ENCODE measurements at places on chromosomes 5 and 9.

DNA sequence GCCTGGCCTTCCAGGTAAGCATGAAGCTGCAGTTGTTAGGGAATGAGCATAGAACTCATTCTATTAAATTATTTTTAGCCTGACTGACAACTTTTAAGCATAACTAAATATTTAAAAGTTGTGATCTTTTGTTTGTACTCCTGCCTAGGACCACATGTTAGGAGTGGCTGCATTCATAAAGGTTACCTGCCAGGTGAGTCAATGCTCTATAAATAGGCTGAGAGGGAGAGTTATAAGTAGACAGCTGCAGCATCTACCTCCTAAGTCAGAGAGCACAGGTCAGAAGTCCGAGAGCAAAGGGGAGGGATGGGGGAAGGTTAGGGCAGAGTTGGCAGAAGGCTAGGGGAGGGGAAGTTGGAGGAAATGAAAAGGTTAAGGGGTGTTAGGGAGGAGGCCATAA lies 292.4 kb upstream of the TLE4 start:
- DNase-seq, result no peak

DNA sequence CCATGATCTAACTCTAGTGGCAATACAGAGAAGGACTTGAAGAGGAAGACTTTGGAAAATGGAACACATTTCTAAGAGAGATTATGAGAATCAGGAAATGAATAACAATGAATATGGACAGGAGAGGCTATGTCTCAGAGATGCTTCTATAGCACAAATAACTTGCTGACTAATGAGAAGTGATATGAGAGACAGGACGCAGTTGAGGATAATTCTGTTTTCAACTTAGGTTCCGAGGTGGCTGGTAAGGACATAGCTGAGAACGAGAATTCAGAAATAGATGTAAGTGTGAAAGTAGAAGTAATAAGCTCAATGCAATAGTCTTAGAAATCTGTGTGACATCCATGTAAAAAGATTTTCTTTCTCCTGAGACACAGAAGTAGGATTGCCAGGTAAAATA lies 358.1 kb upstream of the GRAMD2B start:
- no peak for DNase-seq

- DNase-seq, result no peak
These were observed 1.8 kb downstream of the MARVELD2 start for GRCh38 chr5:69416699-69417098.

- peak; percentile 40 for DNase-seq
These were observed 198.1 kb downstream of the ENC1 start for GRCh38 chr5:74442466-74442865.

- no peak for DNase-seq
These were observed 12.6 kb upstream of the PAX5 start for GRCh38 chr9:37046683-37047082.

- DNase-seq, result no peak
These were observed 61.5 kb upstream of the RNF130 start for GRCh38 chr5:180133060-180133459.

GRCh38 chr9:90773617-90774016 lies 28.0 kb upstream of the SYK start:
- no peak for DNase-seq

DNA sequence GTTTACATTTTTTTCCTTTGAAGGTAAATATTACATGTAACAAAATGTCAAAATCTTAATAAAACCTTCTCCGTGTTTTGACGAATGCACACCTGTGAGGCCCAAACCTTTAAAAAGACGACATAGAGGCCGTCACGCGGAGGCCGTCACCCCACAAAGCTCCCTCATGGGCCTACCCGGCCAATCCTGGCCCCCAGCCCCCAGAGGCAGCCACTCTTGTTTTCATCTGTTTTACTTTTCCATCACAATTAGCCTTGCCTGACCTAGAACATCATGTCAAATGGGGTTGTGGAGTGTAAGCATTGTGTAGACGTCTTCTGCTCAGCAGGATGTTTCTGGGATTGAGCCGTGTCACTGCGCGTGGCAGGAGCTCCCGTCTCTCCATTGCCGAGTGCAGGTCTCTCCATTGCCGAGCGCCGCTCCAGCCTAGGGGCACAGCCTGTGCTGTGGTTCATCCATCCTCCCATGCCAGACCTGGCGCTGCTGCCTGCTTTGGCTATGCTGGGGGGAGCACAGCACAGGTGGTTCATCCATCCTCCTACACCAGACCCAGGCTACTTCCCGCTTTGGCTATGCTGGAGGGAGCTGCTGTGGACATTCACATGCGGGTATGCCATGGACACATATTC lies 52.2 kb upstream of the IRX4 start:
- no peak for DNase-seq

DNA sequence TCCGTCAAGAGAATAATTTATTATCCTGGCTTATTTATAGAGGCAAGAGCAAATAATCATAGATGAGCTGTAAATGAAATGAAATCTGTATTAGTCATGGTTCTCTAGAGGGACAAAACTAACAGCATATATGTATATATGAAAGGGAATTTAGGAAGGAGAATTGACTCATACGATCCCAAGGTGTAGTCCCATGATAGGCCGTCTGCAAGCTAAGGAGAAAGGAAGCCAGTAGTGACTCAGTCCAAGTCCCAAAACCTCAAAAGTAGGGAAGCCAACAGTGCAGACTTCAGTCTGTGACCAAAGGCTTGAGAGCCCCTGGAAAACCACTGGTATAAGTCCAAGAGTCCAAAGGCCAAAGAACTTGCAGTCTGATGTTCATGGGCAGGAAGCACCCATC lies 515.9 kb upstream of the CYLC2 start:
- no peak for DNase-seq

DNA sequence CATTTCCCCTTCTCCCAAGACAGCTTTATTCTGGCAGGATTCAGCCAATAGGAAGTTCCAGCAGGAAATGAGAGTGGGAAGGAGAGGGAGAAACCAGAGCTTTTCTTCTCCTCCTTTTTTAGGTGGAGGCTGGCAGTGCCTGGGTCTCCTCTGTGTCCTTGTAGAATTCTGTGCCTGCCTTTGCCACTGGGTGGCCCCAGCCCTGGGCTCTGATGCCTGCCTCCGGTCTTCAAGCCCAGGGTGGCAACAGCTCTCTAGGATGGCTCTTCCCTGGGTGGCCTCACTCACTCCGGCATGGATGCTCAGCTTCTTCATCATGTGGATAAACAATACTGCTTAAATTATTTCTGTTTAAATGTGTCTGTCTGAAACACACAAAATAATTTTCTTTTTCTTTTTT lies 694.8 kb downstream of the SEMA5A start:
- no peak for DNase-seq

GRCh38 chr9:3903273-3903672 lies 377.5 kb upstream of the RFX3 start:
- DNase-seq, result no peak

GRCh38 chr9:98887918-98888510 lies 55.7 kb upstream of the COL15A1 start:
- peak; percentile 6 for DNase-seq

- no peak for DNase-seq
These were observed 332.9 kb downstream of the DNAH5 start for GRCh38 chr5:13611604-13612003.

GRCh38 chr5:148853868-148854267 lies 27.5 kb downstream of the ADRB2 start:
- DNase-seq, result no peak

DNA sequence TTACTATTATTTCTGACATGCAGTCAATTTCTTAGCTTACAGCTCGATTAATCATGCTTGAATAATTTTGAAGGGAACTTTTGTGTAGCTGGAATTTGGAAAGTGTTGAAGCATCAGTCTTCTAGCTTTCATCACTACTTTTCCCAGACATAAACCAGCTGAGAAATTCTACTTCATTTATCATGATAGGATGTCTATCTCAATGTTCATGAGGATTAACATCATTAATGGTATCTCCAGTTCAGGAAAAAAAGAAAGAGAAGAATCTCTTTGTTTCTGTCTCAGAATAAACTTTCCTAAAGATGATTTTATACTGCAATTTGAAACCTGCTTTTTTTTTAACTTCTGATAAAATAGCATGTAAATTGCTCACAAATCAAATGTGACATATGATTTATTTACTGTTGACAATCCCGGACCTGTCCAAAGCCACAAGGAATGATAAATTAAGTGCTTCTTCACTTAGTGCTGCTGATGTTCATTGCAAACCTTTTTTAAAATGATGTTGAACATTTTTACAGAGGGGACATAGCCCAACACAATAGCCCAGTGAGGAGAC lies 412.1 kb upstream of the CLINT1 start:
- DNase-seq, result no peak

GRCh38 chr5:149141224-149141956 lies at the start of gene ABLIM3:
Gene ABLIM3, plus strand, starts transcription at chr5:149141493. Its CDS starts 603 bp downstream, at chr5:149142096.
- DNase-seq, result no peak

DNA sequence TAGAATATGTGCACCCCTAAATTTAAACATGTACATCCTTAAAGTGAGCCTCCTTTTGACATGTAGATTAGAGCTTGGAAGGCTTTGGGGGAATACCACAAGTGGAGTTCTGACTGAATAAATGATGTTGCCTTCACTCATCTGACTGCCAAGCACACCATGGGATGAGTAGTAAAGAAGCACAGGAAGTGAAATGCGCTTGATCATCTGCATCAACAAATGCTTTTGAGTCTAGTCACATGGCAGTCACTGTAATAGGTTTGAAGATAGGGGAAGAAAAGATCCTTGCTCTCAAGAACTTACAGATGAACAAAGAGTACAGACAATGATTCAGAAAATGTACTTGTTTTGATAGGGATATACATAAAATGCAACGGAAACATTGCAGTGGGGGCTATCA lies 62.0 kb upstream of the STARD4 start:
- DNase-seq, result no peak

All from NCI-H524 treated with DMSO at 0.1 percent for 48 hours (cell line).